Activated CD4-positive, alpha-beta memory T cell treated with anti-CD3 and anti-CD28 coated beads for 36 hours (primary cell): ENCODE measurements at places on chromosomes 4 and X. TPM values are rescaled to one million over a fixed set of nuclear protein-coding genes. Genes with fewer than 3 reads are reported as not detected.

DNA sequence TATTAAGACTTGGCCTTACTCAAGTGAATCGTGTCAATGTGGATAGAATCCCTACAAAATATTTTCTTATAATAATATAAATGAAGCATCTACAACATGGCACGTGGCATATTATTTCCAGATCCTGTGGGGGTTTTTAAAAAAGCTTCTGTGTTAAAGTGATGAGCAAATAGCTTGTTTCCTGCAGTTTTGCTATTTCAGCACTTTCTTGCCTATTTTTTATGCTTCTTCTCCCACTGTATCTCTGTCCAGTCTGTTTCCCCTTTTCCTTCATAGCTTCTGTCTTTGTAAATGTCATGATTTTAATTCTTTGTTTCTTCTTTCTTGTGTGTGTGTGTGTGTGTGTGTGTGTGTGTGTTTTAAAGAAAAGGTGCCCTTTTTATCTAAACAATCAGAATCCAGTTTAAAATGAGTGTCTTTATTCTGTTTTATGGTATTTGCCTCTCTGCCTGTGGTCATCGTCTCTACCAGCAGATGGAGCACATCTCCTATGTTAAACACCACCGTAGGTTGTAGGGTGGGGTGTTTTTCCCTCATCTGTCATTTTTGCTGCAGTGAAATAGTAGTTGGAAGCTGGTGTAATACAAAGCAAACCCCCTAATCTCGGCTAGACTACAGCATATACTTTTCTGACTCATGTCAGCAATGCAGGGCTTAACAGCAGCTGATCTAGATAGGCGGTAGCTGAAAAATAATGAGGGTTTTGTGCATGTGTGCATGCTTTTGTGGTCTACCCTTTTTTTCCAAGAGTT lies 33.1 kb downstream of the FTHL17 start:
- DNase-seq, result peak; percentile 20

GRCh38 chr4:41476310-41476885 lies 61.6 kb upstream of the LIMCH1 start:
- no peak for DNase-seq

DNA sequence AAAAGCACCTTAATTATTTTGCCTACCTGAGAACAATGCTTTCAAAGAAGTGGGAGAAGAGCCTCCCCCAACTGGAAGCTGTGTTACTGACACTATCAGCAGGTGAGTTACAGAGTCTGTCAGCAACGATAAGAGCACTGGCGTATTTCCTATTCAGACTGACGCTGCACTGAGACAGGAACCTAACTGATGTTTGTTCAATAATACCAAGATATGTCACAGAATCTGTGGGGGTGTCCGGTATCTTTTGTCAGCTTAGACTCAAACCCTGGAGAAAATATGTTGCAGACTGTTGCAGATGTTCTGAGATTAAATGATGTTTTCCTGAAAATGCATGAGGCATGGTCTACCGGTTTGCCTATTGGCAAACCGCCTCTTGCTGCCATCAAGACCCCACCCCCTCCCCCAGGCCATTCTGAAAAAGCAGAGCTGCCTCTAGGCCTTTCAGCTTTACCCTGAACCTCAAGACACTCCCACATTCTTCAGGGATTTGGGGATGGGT lies 115.2 kb upstream of the KIT start:
- no peak for DNase-seq

- DNase-seq, result peak; percentile 67
Measured at GRCh38 chrX:39777623-39778025, 320.1 kb downstream of the BCOR start.

DNA sequence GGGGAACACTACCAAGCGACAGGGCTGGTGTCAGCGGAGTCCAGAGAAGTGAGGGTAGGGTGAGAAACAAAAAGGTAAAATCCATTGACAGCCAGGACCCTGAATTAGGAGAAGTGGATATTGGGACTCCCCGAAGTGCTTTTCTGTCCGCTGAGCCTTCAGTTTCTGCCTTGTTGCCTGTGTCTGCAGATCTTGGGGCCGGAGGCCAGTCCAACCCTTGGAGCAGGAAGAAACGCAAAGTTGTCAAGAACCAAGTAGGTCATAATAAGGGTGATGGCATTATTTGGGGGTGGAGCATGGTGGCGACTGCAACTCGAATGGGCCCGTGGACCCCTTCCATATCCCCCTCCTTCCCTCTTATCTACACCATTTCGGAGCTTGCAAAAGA lies 1.0 kb downstream of the ARMCX1 start:
- no peak for DNase-seq

GRCh38 chr4:86664959-86665358 lies 70.8 kb downstream of the PTPN13 start:
- DNase-seq, result no peak

DNA sequence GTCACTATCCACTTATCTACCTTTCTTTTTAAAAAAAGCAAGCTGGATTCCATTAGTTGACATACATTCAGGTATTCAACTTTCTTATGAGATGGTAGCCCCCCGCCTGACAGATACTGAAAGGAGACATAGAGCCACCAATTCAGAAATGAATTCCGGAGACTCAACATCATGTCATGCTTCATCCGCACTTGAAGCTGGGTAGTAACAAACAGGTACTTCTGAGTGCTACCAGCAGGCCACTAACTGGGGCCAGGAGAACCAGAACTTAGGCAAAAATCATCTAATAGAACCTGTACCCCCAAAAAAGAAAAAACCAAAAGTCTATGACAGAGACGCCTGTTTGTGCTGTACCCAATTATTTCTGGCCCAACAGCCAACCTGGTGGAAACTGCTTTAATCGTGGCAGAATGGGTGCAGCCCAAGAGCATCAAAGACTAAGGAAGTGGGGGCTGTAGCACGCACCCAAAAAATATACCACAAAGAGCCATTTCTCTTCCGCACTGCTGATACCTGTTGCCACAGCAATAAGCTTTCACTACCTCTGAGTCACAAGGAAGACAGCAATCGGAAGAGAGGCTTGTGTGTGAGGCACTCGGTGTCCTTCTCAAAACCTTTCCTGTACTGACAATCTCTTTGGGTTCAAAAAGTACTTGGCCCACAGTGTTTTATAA lies 84.8 kb downstream of the AFAP1 start:
- DNase-seq, result peak; percentile 83

The CDX4 gene
- not detected for total RNA-seq

The AVPR2 gene
- not detected for total RNA-seq

The SPIN4 gene
- total RNA-seq, result 4.5 TPM

The PWWP3B gene
- total RNA-seq, result not detected
